Fibroblast of upper back skin (primary cell): ENCODE measurements at places on chromosomes 7 and 10.

GRCh38 chr10:90985321-90985933, 64.5 kb upstream of the ANKRD1 start:
- no peak for DNase-seq

DNA sequence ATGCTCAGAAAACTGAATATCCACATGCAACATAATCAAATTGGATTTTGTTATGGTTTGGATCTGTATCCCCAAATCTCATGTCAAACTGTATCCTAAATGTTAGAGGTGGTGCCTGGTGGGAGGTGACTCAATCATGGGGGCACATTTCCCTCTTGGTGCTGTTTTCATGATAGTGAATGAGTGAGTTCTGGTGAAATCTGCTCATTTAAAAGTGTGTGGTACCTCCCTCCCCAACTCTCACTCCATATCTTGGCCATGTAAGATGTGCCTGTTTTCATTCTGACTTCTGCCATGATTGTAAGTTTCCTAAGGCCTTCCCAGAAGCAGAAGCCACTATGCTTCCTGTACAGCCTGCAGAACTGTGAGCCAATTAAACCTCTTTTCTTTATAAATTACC, 239.6 kb upstream of the KLF14 start:
- no peak for DNase-seq

GRCh38 chr7:32957326-32958045, at the start of gene FKBP9:
FKBP9 (plus strand) TSS chr7:32957440; CDS start chr7:32957574, 134 bp downstream.
- peak; percentile 92 for DNase-seq

DNA sequence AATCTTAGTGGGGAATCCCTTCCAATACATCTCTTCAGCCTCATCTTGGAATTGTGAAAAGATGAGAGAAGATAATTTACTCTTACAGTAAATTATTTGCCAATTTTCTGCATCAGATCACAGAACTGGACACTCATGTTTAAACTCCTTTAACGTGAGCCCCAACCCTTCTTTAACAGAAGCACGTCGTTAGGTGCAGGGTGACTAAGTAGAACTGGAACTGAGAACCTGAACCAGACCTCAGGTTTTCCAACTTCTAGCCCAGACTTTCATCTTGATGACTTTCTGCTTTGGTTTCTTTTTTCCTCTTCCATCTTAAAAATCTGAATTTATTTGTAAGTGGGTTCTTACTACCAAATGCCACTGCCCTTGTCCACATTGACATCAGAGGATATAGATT, 57.2 kb upstream of the LYZL2 start:
- DNase-seq, result no peak

- peak; percentile 72 for DNase-seq
These were observed 3.0 kb upstream of the PLAU start for GRCh38 chr10:73907841-73908517.

GRCh38 chr7:87216701-87217508, 2.6 kb downstream of the TMEM243 start:
- no peak for DNase-seq

GRCh38 chr7:117564627-117565026, 84.8 kb downstream of the CFTR start:
- DNase-seq, result no peak
